ENCODE measurements at places on chromosomes 4 and X.

GRCh38 chrX:154457491-154458115 is 478 bp upstream of the PLXNA3 start:
- DNase-seq = no peak

GRCh38 chr4:147984065-147984777 is 252.3 kb downstream of the ARHGAP10 start:
- DNase-seq = no peak

- DNase-seq = no peak
These were observed 7.6 kb downstream of the L1CAM start for GRCh38 chrX:153878345-153878744.

DNA sequence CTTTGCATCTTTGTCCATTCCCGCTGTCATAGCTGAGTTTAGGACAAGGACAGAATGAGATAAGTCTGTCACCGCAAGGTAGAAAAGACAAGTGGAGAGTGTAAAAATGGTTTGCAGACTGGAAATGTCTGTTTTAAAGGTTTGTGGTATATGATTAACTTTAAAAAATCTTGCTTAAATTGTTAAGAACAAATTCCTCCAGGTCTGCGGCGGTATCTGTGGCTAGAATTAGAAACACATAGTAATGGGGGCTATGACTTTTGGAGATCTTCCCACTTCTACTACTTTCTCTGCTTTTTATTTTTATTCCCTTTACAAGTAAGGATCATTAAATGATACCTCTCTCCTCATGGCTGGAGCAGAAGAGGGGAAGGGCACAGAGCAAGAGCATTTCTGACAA is 92.2 kb downstream of the MID1IP1 start:
- no peak for DNase-seq
